ENCODE measurements at places on chromosomes 4 and X.

- peak; percentile 43 for DNase-seq
Measured at GRCh38 chr4:141524116-141524515, 112.3 kb upstream of the IL15 start.

DNA sequence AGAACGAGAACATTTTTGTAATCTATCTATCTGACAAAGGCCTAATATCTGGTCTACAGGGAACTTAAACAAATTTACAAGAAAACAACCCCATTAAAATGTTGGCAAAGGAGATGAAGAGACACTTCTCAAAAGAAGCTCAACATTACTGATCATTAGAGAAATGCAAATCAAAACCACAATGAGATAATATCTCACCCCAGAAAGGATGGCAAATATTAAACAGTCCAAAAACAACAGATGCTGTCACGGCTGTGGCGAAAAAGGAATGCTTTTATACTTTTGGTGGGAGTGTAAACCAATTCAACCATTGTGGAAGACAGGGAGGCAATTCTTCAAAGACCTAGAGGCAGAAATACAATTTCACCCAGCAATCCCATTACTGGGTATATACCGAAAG lies 2284.8 kb downstream of the ARAP2 start:
- peak; percentile 53 for DNase-seq

GRCh38 chr4:8235224-8235623 lies 34.3 kb upstream of the HTRA3 start:
- no peak for DNase-seq

- no peak for DNase-seq
Measured at GRCh38 chrX:103330681-103331288, 746 bp downstream of the TCEAL7 start.

GRCh38 chrX:48747415-48748016 lies 14.0 kb upstream of the GLOD5 start:
- DNase-seq = no peak

- no peak for DNase-seq
Measured at GRCh38 chr4:123113155-123113554, 190.8 kb upstream of the NUDT6 start.

GRCh38 chr4:71938776-71939175 lies 93.0 kb upstream of the NPFFR2 start:
- peak; percentile 2 for DNase-seq

- DNase-seq = peak; percentile 98
Measured at GRCh38 chr4:26088433-26088928, 174.5 kb downstream of the SMIM20 start.

- DNase-seq = no peak
Measured at GRCh38 chr4:138087066-138087719, 155.0 kb downstream of the SLC7A11 start.

- DNase-seq = no peak
Measured at GRCh38 chr4:116272336-116272735, 813.0 kb downstream of the TRAM1L1 start.

DNA sequence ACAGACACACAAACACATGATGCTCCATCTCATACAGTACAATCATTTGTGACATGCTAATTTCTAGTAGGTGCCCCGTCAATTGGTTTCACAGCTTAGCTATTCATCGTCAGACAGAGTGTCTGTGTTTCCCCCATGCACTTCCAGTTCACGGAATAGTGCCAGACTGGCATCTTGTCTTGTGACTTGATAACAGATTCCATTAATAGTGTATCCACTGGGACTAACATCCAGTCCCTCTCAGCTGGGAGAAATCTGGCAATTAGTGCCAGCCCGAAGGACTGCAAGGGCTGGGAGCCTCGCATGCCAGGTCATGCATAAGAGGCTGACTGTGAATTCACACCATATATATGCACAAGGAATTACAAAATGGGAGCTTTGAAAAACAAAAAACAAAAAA lies 20.2 kb upstream of the GATB start:
- no peak for DNase-seq

- peak; percentile 50 for DNase-seq
Measured at GRCh38 chr4:169566021-169566818, 46.2 kb downstream of the NEK1 start.

GRCh38 chr4:35565640-35566039 lies 678.7 kb downstream of the ARAP2 start:
- no peak for DNase-seq

- no peak for DNase-seq
Measured at GRCh38 chr4:99149426-99150019, 5.4 kb upstream of the ADH4 start.

DNA sequence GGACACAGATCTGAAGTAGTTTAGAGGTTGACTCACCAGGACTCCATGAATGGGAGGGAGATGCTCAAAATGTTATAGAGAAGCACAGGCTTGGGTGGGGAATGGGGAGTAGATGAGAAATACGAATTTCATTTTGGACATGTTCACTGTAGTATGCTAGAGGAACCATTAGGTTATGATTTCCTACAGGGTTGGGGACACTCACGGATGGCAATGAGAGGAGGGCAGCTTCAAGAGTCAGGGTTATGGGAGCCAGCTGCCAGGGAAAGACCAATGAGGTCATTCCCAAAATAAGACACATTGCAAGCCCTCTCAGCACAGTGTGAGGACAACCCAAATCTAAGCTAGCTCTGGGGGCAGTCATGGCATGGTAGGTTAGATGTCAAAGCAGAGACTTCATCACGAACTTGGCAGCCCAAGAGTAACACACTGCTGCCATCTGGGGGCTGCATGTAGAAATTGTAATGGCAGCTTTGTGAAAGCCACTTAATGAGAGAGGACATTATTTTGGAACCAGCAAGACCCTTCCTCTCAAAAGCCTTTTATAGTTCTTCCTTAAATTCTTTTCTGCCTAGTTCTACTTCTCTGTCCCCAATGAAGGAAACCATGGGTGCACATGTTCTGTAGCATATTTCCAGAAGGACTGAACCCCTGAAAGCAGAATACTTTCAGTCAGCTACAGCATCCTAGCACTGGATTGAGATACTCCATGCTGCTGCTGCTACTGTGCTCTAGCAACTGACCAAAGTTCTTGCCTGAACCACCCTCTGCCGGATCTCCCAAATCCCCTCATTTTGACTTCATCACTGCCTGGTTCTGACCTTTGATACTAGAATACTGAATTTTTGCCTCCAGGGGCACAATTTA lies 16.2 kb upstream of the ZCCHC12 start:
- DNase-seq = peak; percentile 47

- DNase-seq = no peak
Measured at GRCh38 chr4:108080747-108081146, 88.0 kb downstream of the LEF1 start.

GRCh38 chr4:145679991-145680455 lies at the start of gene C4orf51:
Gene C4orf51, plus strand, starts transcription at chr4:145680146. Its CDS starts 58 bp downstream, at chr4:145680204.
- peak; percentile 87 for DNase-seq

GRCh38 chr4:184812199-184812542 lies 13.6 kb downstream of the ACSL1 start:
- DNase-seq = peak; percentile 49

DNA sequence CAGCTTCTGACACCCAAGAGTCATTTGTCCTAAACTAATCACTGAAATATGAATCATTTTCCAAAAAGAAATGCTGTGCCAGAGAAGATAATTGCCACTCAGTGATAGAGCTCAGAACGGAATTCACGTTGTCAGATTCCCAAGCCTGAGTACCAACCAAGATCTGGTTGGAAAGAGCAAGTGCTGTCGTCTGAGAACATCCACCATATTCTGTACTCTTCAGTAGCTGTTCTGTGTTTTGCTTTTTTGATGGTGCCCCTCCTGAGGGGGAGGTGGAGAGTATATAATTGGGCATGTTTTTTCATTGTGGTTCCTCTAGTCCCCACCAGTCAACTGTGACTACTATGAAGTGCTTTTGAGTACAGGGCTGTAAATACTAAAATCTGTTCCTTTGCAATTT lies 13.2 kb downstream of the RUFY3 start:
- DNase-seq = no peak

DNA sequence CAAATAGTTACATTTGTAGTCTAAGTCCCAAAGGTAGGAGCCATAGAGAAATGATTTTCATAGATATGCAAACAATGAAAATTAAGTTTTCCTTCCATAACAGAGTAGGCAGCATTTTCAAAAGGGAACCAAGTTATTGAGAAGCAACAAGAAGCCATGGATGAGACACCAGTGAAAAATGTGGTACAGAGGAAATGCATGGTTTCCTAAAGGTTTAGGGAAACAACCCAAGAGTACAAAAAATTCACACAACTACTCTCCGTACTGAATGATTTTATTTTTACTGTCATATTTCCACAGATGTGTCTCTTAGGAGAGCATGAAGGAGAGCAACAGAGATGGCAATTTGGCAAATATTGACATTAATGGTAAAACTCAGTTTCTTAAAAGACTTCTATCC lies 1408.9 kb upstream of the PCDH7 start:
- DNase-seq = peak; percentile 53

DNA sequence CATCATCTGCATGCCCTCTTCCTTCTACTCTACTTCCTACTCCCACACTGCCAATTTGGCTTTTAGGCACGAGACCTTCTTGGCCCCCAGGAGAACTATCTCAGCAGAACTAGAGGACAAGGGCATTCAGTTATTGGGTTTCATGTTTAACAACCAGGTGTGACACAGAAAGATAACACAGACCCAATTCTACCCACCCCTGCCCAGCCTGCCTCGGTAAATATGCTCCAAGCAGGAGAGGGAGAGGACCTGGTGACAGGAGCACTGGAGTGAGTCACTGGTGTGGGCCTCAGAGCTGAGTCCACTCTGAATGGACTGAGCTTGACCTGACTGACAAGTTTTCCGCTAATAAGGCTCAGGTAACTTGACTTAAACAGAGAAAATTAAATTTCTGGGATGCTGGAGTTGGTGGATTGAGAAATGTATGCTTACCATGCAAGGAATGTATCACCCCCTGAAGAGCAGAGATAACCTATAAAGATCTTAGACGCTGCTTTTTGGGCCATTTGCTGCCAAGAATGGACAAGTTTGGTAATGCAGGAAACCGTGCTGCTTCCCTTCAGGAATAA lies 52.5 kb downstream of the CASP3 start:
- DNase-seq = no peak

- DNase-seq = no peak
Measured at GRCh38 chr4:8208565-8208964, 9.5 kb downstream of the SH3TC1 start.

DNA sequence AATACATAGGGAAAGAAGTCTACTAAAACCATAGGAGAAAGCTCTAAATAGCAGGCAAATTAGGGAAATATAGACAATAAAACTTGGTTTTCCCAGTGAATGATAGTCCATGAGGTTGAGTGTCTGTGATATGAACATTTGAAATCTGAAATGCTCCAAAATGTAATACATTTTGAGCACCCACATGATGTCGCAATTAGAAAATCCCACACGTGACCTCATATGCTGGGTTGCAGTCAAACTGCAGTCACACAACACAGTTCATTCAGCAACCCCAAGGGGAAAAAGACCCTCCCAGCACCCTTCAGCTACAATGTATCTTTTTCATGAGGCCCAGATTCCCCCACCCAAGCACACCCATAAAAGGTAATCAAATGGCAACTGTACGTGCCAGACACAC lies 155.6 kb downstream of the BTC start:
- no peak for DNase-seq

GRCh38 chrX:43436517-43436916 lies 219.6 kb upstream of the MAOA start:
- no peak for DNase-seq

- DNase-seq = no peak
Measured at GRCh38 chrX:154650221-154650510, 3.2 kb downstream of the CTAG2 start.

DNA sequence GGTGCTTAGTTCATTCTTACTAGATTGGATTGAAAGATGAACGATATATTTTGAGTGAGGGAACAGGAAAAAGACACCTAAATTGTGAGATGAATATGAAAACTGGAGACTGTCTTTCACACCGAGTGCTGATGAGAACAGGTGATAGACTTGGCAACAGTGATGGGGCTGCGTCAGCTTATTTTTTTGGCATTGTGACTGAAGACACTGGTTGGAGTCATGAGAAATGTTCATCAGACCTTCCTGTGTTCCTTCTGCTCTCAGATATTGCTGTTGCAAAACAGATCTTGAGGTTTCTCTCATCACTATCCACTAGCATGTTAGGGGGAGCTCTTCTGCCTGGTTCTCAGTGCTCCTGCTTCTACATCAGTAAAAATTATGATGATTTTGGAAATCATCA lies 124.2 kb upstream of the KCNIP4 start:
- no peak for DNase-seq

GRCh38 chrX:13938829-13939530 lies 90.7 kb downstream of the GEMIN8 start:
- no peak for DNase-seq
